ENCODE measurements at places on chromosomes 11 and 22.

- no peak for DNase-seq
Observed at GRCh38 chr11:78893996-78894395, 319.3 kb upstream of the NARS2 start.

DNA sequence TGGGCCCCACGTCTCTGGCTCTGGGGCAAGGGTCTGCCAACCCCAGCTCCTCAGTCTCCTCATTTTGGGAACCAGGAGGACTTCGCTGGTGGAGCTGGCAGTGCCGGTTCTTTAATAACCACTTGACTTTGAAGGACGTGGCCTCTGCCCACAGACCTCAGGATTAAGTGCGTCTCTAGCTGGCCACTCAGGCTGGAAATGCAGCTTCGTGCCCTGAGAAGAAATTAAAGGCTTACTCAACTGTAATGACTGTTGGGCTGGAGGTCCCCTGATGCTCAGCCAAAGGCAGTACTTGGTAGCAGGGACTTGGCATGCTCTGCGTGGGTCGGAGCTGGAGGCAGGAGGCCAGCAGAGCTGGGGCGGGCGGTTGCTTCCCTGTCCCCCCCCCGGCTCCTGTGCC is 16.7 kb upstream of the PARVG start:
- no peak for DNase-seq

DNA sequence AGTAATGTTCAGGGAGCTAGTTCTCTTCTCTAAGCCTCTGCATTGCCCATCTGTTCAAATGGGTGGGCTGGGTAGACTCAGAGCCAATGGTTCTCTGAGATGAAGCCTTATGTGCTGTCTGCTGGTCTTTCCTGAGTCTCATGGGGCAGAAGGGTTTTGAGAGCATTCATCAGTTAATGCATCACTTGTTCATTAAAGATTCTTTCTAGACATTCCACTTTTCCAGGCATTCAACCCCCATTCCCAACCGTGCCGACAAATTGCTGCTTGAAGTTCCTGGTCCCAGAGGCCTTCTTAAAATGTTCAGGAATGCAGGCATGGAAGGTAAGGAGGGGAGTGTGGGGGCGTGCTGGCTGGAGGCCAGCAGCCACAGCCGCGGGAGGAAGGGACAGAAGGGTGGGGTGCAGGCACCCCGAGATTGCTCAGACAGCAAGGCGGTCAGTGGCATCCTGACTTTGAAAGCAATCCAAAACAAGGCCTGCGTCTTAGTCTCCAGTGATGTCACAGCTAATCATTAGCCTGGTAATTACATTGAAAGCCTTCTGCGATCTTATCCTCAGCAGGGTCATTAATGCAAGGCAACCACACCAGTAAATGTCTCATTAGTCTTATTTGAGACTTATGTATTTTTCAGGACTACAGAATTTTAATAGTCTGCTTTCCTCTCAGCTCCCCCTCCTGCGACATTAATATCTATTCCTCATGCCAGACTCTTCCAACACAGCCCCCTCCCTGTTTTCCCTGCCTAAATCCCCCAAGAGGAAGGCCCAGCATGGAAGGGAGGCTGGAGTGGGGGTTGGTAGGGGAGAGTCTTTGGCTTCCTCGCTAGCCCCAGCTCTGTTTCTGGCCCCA is 328.8 kb downstream of the MIAT start:
- no peak for DNase-seq

DNA sequence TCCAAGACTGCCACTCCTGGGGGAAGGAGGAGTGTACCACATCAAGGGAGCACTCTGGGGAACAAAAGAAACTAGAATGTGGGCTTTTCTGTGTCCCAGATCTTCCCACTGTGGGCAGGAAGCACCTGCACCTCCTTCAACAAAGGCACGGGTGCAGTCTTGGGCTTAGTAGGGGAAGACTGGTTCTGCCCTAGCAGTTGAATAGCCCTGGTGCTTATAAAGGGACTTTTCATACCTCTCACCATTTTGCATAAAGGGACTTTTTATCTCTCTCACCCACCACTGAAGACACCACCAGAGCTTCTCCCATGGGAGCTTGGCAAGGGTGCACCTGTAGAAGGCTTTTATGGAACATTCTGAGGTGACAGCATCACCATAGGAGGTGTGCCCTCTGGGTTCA is 65.8 kb upstream of the MS4A8 start:
- DNase-seq, result no peak

GRCh38 chr11:65606876-65607613 is 7.0 kb downstream of the MAP3K11 start:
- DNase-seq, result no peak

Data from activated CD4-positive, CD25-positive, alpha-beta regulatory T cell treated with anti-CD3 and anti-CD28 coated beads, Interleukin-2, amount 50 U/mL, for 72 hours (primary cell).